ENCODE measurements at places on chromosomes 2 and 18.

GRCh38 chr18:60654298-60654697, 281.7 kb upstream of the MC4R start:
- no peak for DNase-seq

- no peak for DNase-seq
Observed at GRCh38 chr2:174522553-174522952, 35.7 kb upstream of the GPR155 start.

GRCh38 chr2:83224591-83225200, 1234.4 kb downstream of the SUCLG1 start:
- no peak for DNase-seq

GRCh38 chr2:166017208-166017607, 63.6 kb upstream of the TTC21B start:
- peak; percentile 5 for DNase-seq

DNA sequence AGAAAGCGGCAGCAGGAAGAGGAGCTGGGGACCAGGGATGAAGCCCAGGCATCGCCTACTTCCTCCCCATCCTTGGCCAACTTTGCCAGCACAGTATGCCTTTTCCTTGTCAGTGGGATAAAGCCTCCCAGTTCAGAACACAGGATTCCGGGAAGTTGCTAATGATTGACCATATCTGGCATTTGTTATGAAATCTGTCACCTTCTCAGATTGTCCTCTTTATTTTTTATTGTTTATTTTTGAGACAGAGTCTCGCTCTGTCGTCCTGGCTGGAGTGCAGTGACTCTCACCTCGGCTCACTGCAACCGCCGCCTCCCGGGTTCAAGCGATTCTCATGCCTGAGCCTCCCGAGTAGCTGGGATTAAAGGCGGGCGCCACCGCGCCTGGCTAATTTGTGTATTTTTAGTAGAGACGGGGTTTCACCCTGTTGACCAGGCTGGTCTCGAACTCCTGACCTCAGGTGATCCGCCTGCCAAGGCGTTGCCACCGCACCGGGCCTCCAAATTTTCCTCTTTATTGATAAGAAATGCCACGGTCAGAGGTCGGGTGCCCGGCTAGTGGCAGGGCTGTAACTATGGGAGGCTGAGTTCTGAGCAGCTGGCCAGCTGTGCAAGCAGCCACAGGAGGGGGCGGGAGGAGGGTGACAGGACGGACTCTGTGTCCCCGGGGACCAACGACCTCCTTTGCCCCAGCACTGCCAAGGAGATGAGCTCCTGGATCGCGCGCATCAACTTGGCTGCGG, 24.4 kb downstream of the PSD4 start:
- no peak for DNase-seq

DNA sequence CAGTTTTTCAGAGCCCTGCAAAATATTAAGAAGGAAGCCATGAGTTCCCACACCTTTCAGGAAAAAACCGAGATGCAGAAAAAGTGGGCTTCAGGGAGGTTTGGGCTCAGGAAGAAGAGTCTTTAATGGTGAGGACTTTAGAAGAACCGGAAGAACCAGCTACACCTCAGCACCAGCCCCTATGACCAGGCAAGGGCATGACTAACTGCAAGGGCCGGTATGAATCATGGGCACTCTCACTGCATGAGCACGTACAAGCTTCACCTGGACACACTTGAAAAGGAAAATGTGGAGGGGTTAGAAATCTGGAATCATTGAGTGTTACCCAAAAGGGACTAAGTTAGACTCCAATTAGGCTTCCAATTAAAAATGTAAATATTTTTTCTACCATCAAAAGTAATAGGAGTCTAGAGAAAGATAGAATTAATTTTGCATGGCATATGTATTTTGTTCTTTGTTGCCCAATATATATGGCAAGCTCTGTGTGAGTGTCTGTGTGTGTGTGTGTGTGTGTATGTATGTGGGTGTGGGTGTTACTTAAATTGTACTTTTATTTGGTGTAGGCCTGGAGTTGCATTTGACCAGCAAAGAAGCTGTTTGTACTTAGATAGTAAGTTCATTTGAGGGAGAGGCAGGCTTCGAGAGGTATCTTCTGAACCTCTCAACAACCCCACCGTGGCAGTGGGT, 66.5 kb upstream of the THUMPD2 start:
- no peak for DNase-seq

DNA sequence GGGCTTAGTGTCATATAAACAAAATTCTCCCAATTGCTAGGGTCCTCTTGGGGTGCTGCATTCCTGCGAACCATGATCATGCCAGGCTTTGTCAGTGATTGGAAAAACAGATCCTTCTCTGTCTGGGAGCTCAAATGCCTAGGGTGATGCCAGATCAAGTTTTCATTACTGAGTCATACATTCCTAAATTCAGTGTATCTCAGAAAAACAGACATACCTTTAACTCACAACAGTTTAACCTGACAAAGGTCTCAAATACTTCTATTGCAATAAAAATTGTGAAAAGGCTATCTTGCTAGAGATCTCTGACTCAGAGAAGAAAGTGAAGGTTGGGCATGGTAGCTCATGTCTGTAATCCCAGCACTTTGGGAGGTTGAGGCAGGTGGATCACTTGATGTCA, 86.9 kb downstream of the SH3YL1 start:
- DNase-seq, result peak; percentile 48

GRCh38 chr2:167510071-167510759, 621.9 kb downstream of the XIRP2 start:
- peak; percentile 91 for DNase-seq

- no peak for DNase-seq
Observed at GRCh38 chr2:46381263-46381849, 84.1 kb downstream of the EPAS1 start.

DNA sequence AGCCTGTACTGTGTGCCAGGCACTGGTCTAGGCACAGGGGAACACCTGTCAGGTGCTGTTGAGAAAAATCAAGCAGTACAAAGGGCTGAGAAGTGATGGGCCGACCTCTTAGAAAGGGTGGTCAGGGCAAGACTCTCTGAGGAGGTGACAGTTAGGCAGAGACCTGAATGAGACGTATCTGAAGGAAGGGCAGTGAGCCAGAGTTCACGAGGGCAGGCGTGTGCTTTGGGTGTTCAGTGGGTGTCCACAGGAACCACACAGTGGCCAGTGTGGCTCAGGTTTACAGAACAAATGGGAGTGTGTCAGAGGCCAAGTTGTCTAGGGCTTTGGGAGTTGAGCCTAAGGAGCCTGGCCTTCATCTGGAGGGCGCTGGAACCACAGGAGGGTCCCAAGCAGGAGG, 6.2 kb downstream of the ARMC9 start:
- no peak for DNase-seq

DNA sequence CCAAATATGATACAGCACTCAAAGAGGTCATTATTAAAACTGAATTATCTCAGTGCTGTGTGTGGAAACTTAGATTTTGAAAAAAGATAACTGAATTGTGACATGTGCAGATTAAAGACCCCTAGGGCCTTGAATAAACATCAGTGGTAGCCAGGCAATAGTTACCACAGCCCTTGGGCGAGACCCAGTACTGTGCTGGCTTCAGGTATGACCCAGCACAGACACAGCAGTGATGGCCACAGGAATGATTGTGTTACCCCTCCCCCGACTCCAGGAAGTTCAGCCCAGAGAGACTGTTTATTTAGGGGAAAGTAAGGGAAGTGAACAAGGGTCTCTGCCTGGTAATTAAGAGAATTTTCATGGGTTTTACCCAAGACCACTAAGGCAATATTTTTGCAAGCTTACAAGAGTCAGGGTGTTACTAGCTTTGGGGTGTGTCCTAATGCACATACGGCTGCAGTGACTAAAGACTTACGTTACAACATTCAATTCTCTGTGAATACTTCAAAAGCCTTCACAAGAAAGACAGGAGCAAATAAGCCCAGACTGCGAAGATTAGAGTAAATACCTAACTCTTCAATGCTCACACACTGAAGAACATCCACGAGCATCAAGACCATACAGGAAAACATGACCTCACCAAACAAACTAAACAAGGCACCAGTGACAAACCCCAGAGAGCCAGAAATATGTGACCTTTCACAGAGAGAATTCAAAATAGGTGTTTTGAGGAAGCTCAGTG, 28.2 kb upstream of the ITGAV start:
- peak; percentile 60 for DNase-seq

- DNase-seq, result no peak
Observed at GRCh38 chr2:238003234-238004031, 36.6 kb downstream of the UBE2F start.

DNA sequence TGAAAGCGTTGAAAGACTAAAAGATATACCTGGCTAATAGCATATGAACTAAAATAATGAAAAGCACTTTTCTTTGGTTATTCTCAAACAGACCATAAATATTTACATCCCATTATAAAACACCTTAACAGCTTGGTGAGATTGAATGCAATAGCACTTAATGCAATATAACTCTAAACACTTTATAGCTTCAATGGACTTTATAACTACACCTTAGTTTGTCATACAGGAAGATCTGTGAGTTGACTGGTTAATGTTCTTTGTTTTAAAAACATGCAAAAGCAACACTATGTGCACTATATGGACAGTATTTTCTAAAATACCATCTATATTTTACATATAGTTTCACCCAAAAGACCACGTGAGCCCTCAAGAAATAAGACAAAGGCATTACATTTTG, 353.3 kb upstream of the ACVR2A start:
- DNase-seq, result no peak

DNA sequence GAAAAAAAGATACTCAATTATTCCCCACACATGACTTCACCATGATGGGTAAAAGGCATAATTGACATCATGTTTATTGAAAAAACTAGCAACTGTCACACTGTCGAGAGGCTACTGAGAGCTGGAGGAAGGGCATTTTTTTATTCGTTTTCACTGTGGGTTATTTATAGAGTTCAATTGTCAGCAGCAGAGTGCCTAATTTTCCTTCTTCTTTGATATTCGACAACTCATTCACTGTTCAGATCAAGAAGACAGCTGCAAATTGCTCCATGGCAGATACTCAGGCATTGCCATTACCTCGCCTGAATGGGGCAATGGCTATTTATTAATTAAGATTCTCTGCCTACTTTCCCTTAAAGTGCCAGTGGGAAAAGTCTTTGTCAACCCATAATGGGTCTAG, 197.5 kb upstream of the NRP2 start:
- no peak for DNase-seq

DNA sequence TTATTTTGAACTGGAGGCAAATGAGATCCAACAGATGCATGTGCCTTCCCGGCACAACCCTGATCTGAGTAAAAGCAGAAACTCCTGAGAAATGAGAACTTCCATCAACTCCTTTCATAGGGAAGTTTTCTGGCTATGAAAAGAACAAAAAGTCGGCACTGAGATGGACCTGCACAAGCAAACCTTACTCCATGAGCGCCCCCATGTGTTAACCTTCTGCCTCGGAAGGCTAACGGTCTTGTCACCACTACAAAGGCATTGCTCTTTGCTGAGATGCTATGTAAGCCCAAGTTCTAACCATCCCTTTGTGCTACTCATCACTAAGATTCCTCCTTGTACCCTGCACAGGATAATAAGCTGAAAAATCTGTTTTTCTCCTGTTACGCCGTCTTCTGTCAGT, 57.3 kb upstream of the SULT1C3 start:
- peak; percentile 73 for DNase-seq

- no peak for DNase-seq
Observed at GRCh38 chr2:109001201-109001600, 12.2 kb upstream of the EDAR start.

All from mesendoderm (in vitro differentiated cells).